ENCODE measurements at places on chromosomes 11 and 22.

DNA sequence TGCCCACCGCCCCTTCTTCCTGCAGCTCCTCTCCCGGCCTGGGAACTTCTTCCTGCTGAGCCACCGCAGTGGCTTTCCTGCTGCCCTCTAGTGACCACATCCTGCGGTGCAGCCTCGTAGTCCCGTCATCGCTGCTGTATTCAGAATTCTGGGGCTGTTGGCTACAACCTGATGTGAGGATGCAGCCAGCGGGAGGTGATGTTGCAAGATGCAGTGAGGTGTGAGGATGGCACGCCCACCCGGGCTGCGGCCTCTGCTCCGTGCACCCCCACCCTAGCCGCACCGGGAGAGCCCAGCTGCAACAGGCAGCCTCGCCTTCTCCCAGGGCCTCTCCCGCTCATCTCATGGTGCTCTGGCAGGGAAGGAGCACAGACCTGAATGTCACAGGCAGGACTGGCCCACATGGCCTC, 10.1 kb downstream of the CHST1 start:
- DNase-seq, result peak; percentile 26

GRCh38 chr11:26063915-26064314, 268.0 kb upstream of the ANO3 start:
- DNase-seq, result no peak

GRCh38 chr11:5369789-5370188, 13.8 kb upstream of the OR51M1 start:
- DNase-seq, result no peak

- DNase-seq, result no peak
Observed at GRCh38 chr11:123351375-123351774, 78.7 kb upstream of the GRAMD1B start.

DNA sequence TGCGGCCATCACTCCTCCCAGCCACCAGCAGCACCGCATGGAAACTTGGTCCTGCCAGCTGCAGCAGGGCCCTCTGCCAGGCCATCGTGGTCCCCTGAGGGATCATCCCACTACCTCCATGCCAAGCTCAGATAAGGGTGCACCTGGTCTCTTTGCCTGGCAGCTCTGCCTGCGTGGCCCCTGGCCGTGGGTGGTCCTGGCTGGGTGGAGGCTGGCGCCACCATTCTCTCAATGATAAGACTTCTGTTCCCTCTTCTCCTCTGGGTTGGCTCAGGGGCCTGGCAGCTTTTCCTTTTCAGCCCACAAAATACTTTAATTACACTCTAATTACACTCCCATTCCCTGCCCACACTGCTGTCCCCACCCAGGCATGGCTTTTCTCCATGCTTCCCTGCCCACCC, 26.8 kb upstream of the TSKU start:
- no peak for DNase-seq

- no peak for DNase-seq
Observed at GRCh38 chr11:114010931-114011330, 36.0 kb downstream of the HTR3A start.

DNA sequence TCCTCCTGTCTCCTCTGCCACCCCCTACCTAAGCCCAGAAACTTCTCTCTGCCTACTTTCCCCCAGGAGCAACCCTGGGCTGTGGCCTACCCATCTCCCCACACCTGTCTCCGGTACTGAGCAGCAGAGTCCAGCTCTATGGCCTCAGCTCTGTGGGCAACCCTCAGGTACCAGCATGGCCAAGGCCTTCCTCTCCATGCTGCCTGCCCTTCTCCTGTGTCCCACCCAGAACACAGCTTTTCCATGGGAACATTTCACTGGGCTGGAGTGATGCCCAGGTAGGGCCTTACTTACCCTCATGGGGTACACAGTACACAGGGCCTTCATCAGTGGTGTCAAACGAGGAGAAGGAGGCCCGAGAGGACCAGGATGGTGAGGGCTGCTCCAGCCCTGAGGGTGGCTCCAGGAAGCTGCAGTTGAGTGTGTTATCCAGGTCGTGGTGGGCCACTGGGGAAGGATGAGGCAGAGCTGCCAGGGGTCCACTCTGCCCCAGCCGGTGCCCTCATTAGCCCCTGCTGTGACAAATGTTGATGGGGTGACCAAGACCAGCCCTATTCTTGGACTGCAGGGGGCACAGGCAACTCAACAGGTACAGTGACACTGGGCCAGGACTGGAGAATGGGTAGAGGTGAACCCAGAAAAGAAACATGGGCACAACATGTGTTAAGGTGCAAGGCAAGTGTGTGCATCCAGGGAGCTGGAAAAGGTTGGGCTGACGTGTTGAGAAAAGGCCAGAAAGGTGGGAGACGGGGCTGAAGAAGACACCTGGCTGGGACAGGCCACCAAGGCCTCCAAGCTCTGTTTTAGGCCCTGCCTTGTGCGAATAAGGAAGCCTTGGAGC, 10.3 kb downstream of the SCARF2 start:
- DNase-seq, result no peak

DNA sequence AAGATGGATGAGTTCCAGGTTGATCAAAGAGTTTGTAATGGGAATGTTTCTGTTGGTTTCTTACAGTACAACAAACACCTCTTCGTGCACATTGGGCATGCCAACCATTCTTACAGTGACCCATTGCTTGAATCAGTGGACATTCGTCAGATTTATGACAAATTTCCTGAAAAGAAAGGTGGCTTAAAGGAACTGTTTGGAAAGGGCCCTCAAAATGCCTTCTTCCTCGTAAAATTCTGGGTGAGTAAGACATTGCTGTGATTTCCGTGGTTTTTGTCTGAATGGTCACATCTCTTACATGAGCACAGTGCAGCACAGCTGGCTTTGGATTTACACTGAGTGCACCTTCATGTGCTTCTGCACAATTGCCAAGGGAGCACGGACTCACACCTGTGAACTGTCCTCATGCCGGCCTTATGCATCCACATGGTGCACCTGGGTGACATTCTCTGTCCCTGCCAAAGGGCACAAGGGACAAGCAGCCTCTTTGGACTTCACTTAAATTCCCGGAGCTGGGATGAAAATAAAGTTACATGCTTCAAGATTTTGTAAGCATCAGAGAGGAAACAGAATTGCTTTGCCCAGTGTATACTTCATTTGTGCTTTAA, 107.1 kb upstream of the RASSF10 start:
- no peak for DNase-seq

DNA sequence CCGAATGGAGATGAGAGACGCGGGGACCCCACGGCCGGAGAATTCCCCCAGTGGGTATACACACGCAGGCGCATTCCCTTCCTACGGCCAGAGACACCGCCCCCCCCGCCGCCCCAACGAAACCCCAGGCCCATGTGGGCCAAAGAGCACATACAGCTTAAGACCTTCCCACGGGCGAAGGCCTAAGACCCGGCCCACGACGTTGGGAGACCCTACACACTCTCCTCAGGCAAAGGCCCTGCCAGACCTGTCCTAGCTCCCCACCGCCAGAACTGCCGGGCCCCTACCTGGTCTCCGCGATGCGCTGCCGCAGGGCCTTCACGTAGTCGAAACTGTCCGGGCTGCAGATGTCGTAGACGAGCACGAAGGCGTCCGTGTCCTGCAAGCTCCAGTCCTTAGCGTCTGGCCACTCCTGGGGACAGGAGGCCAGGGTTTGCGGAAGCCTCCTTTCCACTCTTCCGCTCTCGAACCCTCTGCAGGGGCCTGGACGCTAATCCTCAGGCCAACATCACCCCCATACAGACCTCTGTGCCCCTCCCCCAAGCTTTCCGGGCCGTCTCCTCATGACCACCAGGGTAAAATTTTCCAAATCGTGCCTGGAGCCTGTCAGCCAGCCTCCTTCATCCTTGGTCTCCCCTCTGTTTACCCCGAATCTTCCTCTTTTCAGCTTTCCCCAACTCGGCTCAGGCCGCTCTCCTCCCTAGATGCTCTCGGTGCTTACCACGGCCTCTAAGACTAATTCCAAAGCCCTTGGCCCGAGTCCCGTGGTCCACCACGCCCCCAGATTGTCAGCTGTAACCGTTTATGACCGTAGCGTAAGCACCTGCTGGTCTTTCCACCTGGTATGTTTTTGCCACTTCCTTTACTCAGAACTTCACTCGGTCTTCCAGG, 1.7 kb downstream of the RASL10A start:
- DNase-seq, result no peak

GRCh38 chr11:45388472-45388871, 102.3 kb upstream of the SYT13 start:
- DNase-seq, result no peak

DNA sequence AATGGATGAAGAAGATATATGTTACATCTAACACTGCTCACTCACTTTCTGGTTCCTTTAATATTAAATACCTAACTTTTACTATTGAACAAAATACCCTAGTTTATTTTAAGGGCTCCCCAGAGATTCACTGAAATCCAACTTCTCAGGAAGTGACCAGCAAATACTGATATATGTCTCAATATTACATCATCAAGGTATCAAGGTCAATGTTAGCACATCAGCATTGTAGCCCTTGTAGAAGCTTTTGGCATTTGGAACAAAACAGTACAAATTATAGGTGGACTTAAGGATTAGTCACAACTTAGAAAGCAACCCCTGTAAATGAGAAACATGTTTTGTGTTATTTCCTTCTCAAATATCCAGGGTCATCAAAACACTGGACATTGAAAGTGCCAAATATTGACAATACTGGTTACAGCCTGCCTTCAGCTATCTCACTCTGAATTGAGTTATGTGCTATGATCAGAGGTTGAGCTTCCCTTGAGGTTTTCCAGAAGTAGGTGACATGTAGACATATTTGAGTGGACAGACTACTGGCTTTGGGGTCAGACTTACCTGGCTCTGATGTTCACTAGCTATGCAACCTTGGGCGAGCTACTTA, 1.9 kb upstream of the ATL3 start:
- DNase-seq, result no peak

GRCh38 chr11:130816546-130817329, 99.5 kb downstream of the SNX19 start:
- DNase-seq, result no peak

DNA sequence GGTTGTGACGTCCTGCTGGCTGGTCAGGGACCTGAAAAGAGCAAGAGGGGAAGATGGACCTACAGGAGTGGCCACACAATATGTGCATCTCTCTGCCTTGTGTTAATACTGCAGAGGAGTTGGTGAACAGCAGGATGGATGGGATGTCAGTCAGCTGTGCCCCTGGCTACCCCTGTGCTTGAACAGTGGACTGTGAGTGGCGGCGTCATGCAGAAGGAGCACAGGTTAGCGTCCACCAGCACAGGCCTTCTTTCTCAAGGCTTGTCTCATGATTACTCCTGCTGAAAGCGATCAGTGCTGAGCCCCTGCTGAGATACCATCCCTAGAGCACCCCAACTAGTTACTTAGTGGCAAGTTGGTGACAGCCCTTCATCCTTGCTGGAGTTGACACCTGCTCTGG, 3.8 kb upstream of the CHKB start:
- DNase-seq, result no peak

DNA sequence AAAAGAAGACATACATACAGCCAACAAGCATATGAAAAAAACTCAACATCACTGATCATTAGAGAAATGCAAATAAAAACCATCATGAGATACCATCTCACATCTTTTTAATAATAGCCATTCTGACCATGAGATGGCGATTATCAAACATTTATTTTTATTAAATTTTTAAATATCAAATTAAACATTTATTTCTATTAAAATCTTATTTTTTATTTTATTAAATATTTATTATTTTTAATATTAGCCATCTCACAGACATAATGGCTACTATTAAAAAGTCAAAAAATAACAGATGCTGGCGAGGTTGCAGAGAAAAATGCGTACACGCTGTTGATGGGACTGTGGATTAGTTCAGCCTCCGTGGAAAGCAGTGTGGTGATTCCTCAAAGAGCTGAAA, 264.8 kb upstream of the TENM4 start:
- no peak for DNase-seq

DNA sequence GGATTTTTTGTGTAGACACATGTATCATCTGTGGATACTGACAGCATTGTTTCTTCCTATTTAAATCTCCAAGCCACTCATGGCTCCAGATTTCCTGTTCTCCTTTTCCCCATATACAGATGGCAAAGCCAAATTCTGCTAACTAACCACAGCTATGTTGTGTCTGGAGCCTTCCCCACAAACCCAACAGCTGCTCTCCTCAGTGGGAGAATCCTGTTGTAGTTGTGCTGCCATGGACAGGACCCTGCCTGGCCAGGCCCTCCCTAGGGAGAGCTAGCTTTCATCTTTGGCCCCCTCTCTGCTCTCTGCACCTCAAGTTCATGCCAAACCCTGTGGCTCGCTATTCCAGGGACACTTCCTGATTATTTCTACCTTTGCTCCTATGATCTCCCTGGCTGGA, 106.4 kb upstream of the CCDC90B start:
- no peak for DNase-seq

DNA sequence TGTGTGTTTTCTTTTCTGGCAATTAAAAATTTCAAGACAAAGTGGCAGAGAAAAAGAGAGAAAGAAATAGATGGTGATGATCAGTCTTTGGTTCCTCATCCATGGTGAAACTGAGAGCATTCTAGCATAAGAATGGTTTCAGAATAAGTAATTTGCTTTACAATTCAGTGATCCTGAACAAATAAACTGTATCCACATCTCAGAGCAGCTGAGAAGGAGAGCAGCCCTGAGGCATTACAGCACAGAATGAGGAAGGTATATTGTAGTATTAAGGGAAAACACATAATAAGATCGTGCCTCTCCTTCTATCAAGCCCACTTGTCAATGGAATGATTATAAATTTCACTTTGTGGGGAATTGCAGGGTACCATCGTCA, 17.4 kb downstream of the LUZP2 start:
- no peak for DNase-seq

GRCh38 chr11:8765294-8765693, 82.7 kb downstream of the RPL27A start:
- DNase-seq, result no peak

DNA sequence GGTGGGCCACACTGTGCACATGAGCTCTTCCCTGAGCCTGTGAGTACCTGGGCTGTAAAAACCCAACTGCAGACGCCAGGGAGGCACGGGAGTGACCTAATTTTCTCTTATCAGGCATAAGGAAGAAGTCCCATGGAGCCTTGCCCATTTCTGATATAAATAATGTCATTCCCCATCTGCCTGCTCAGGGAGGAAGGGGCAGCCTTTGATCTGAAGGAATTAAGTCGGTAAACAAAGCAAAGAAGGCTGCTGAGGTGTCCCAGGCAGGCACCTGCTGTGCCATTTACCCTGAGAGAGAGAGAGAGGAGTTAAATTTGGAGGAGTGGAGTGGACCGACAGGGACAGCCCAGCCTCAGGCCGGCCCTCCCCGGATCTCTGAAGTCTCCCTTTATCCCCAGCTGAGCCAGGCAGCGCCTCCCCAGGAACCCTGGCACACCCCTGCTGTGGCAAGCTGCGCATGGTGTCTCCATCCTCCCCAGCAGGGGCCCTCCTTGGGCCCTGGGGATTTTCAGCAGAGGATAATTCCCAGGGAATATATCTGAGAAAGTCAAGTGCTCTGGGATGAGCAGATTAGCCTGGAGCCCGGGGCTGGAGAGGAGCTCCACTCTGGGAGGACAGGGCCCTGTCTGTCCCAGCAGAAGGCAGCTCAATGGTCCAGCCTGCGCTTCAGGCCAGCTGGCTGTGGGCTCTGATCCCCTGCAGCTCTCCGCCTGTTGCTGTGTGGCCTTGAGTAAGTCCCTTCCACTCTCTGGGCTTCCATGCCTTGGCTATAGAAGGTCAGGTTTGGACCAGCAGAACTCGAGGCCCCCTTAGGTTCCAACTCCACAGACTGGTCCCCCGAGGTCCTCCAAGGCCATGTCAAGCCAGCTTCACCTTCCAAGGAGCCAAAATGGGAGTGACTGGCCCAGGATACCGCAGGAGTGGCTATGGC, 17.5 kb upstream of the CABP7 start:
- no peak for DNase-seq

GRCh38 chr11:71293961-71294782, 41.8 kb upstream of the SHANK2 start:
- DNase-seq, result no peak
